ENCODE measurements at places on chromosomes 13 and 19. TPM values are rescaled to one million over a fixed set of nuclear protein-coding genes. Genes with fewer than 3 reads are reported as not detected.

- no peak for ATAC-seq
These were observed 3.1 kb upstream of the FFAR1 start for GRCh38 chr19:35344511-35345031.

Gene RPS16
- total RNA-seq, result 2,984 TPM

Gene FZR1
- 64.3 TPM for total RNA-seq

- ATAC-seq, result peak; percentile 90
These were observed 79.7 kb downstream of the LMO7 start for GRCh38 chr13:75715601-75716523.

DNA sequence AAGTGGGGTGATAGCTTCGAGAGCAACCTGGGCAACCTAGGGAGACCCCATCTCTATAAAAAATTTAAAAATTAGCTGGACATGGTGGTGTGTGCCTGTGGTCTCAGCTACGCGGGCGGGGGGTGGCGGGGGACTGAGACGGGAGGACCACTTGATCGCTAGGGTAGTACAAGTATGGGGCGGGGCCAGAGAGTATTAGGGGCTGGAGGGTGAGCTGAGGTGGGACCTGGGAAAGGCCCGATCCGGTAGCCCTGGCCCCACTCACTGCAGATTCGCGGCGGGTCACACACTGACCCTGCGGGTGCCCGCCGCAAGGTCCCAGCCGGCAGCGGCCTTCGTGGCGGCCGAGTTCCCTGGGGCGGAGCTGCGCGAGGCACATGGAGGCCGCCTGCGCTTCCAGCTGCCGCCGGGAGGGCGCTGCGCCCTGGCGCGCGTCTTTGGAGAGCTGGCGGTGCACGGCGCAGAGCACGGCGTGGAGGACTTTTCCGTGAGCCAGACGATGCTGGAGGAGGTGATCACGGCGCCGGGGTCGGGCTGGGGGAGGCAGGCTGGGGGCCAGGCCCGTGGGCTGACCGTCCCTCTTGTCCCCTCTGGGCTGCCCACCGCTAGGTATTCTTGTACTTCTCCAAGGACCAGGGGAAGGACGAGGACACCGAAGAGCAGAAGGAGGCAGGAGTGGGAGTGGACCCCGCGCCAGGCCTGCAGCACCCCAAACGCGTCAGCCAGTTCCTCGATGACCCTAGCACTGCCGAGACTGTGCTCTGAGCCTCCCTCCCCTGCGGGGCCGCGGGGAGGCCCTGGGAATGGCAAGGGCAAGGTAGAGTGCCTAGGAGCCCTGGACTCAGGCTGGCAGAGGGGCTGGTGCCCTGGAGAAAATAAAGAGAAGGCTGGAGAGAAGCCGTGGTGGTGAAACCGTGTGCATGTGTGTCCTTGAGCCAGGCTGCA lies 2.0 kb upstream of the ARHGAP45 start:
- ATAC-seq, result peak; percentile 47

DNA sequence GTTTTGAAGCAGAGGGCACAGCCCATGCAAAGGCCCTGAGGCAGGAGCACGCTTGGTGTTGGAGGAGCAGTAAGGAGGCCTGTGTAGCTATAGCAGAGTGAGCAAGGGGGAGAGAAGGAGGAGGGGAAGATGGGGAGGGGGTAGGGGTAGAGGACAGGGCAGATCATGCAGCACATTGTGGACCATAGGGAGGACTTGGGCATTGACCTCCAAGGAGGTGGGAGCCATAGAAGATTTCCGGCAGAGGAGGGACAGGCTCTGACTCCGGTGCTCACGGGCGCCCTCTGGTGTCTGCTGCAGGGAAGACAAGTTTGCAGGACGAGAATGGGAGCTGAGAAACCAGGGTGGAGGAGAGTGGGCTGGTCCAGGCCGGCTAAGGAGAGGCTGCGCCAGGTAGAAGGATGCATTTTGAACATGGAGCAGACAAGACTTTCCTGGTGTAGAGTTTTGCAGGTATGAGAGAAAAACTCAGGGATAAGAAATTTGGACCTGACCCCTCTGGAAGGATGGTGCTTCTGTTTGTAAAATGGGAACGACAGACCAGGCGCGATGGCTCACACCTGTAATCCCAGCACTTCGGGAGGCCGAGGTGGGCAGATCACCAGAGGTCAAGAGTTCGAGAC lies 13.7 kb upstream of the CREB3L3 start:
- ATAC-seq, result peak; percentile 96

DNA sequence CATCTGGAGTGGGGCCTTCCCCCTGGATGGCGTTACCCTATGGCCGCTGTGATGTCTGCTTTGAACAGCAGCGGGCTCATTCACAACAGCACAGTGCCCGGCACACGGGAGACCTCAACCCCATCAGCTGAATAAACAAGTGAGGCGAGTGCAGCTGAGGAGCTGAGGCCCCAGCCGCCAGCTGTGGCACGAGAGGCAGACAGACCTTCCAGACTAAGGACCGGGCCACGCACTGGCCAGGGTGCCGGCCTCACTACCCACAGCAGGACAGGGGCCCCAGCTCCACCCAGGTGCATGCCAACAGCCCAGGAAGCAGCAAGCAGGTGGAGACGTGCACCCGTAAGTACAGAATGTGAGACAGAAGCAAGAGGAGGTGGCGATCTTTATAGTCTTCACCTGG lies 39.6 kb downstream of the STK24 start:
- no peak for ATAC-seq

- no peak for ATAC-seq
These were observed 1.2 kb upstream of the ZNF626 start for GRCh38 chr19:20662421-20663105.

DNA sequence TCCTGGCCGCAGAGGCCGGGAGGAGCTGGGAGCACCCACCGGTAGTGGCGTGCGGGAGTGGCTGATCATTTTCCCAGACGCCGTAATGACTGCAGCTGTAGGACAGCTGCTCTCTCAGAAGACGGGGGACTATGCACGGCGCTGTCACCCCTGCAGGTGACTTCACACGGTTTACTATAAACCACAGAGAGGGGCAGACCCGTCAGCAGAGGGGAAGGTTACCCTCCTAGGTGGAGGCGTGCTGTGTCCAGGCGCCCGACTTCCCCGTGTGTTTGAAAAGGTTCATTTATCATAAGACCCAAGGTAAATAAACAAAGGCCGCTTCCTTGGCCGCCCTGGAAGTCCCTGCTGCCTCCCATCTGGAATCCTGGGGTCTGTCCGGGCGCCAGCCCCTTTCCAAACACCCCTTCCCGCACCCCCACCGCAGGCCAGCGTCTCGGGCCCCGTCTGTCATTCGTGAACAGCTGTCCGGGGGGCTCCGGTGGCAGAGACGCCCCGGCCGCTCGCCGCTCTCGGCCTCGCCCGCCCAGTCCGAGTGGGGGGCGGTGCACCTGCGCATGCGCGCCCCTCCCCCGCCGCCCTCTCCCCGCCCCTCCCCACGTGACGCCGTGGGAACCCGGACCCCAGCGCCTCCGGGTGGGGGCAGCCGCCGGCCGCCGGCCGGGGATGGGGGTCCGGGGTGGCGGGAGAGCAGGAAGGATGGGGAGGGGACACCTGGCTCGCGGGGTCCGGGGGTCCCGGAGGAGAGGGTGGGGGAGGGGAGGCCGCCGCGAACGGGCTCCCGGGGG lies 915 bp downstream of the SHC2 start:
- peak; percentile 38 for ATAC-seq

Gene HCST
- 45.5 TPM for total RNA-seq

- ATAC-seq, result no peak
These were observed 1424.1 kb downstream of the SLITRK1 start for GRCh38 chr13:82458169-82458568.

Gene SIGLEC5
- not detected for total RNA-seq

DNA sequence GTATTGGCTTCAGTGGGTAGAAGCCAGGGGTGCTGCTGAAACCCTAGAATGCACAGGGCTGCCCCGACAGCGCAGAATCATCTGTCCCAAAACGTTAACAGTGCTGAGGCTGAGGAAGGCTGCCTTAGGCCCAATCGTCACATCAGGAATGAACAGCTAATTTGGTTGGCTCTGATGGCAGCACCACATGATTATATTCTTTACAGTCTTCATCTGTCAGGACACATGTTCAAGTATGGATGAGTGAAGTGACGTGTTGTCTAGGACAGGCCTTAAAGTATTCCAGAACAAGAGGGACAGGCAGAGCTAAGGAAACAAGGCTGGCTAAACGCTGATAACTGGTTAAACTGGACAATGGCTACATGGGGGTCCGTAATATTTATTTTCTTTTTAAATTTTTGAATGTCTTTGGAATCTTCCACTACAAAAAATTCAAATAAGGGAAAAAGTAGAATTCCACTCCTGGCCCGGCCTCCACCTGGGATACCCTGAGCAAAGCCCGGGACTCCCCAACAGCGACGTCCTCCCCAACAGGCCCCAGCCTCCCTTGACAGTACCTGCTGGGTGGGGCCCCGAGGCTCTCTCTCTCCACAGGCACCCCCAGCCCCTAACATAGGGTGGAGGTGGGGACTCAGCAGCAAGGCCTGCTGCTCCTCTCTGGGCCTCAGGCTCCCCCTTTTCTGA lies 14.8 kb upstream of the CCNP start:
- no peak for ATAC-seq

- no peak for ATAC-seq
These were observed 6.8 kb upstream of the KPTN start for GRCh38 chr19:47490847-47491246.

- ATAC-seq, result no peak
These were observed 77.3 kb upstream of the GPR183 start for GRCh38 chr13:99384468-99384867.

Gene KLC3
- not detected for total RNA-seq

DNA sequence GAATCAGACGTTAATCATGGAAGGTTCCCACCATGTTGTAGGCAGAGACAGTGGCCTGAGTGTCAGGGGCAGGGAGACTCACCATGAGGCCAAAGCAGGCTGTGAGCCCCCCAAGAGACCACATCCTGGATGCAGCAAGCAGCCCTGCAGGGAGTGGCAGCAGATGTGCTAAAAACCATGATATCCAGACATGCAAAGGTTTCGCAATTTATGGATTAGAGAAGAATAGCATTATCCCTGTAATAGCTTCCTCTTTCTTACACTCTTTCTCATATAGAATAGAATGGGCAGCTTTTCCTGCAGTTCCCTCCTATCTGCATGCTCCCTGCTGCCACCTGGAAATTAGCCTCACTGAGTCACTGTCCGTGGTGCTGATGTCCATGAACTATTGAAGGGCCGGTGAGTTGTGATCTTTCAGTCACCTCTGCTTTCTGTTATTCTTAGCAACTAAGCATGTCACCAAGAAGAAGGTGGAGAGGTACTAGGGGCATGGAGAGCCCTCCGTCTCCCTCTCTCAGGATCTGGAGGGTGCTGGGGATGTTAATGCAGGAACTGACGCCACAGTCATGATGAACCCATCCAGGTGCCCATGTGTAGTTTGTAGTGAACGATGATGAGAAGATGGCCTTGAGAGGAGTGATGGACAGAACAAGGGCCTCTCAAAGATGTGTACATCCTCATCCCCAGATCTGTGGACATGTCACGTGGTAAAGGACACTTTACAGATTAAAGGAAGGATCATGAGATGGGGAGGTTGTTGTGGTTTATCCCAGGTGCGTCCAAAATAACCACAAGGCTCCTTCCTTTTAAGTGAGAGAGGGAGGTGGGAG lies 9.9 kb downstream of the CEACAM4 start:
- ATAC-seq, result no peak

DNA sequence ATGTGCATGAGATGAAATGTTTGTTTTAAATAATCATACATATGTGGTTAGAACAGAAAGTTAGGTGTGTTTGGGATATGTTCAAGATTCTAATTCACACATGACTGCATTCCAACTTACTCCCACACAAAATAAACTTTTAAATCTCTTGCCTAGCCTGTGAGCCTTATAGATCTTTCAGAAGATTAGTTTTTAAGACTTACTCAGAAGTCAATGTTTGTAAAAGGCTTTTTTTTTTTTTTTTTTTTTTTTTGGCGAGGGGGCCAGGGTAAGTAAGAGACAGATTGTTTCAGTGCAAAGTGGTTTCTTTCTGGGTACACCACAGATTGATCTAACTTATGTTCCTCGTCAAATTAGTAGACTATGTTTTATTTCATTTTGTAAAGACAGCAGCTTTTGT lies 39.1 kb downstream of the GPR180 start:
- ATAC-seq, result no peak

- peak; percentile 64 for ATAC-seq
These were observed 2.4 kb upstream of the RGL3 start for GRCh38 chr19:11421371-11422098.

GRCh38 chr13:74966814-74967424 lies 515.0 kb downstream of the TBC1D4 start:
- ATAC-seq, result no peak

- no peak for ATAC-seq
These were observed 96.5 kb downstream of the UGGT2 start for GRCh38 chr13:95956589-95957148.

DNA sequence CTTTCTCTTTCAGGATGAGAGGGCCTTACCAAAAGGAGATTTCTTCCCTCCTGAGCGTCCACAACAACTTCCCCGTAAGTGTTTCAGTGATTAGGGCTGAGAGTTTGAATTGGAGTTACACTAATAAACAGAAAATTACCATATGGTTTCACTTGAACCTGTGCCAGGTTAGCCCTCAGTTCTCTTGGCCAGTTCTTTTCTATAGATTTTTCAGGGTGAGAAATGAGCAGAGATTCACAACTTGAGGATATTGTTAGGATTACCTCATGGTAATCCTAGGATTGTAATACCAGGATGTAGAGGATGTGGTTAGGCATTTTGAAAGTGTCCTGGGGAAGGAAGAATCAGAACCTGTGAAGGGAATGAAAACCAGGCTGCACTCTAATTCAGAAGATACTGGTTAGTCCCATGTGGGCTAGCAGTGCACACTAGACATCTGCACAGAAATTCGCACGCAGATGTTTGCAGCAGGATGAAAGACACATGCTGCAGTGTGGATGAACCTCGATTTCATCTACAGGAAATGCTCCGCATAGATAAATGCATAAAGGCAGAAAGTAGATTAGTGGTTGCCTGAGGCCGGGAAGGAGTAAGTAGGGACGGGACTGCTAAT lies 24.1 kb downstream of the HNRNPM start:
- no peak for ATAC-seq

GRCh38 chr13:43478211-43478610 lies 308.6 kb downstream of the ENOX1 start:
- ATAC-seq, result no peak

Gene TEX101
- total RNA-seq, result not detected
